ENCODE measurements at places on chromosomes 6 and 20.

DNA sequence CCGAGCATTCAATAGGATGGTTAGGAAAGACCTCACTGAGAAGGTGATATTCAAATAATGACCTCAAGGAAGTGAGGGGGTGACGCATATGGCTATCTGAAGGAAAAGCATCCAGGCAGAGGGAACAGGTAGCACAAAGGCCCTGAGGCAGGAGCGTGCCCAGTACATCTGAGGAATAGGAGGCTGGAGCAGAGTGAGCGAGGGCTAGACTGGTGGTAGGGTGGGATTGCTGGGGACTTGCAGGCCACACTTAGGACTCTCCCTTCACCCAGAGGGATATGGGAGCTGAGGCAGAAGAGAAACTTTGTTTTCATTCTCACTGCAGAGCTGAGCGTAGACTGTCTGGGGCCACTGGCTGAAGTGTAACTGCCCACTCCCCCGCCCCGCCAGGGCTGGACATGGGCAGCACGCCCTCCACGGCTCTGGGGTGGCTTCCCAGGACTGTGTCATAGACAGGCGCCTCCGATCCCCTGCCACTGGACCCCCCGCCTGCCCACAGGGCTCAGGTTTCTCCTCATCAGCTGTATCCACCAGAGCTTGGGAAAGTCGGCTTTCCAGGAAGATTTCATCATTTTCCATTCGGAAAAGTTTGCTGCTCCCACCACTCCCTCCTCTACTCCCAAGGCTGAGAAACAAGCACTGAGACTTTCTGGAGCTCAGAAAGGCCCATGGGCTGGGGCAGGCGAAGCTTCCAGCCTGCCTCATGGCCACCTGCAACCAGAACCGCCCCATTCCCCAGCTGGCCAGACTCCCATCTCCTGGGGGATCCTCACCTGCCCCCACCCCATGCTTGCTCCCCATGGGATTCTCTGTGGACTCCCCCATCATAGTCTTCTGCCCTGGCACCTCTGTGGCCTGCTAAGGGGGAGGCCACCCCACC lies 142.6 kb downstream of the MRPL14 start:
- no peak for DNase-seq

DNA sequence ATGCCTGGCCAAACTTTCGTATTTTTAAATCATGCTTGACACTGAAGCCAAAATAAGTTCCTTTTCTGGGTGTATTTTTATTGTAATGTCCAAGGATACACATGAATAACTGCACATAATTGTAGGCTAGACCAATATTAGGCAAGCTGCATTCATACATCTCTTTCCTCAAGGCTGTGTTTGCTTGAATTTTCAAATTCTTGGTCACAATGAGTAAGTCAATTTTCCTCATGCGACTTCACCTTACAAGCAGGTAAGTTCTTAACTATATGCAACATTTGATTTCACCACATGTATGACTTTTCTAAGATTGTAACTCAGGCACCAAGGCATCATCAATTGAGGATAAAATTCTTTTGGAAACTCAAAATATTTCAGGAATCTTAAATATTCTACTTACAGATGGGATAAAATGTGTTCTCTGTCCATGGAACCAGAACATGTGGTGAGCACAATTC lies 112.4 kb upstream of the ZNF217 start:
- DNase-seq, result no peak

GRCh38 chr6:14456941-14457340 lies 339.4 kb downstream of the CD83 start:
- DNase-seq, result no peak

- no peak for DNase-seq
Measured at GRCh38 chr20:54190217-54190616, 16.4 kb upstream of the CYP24A1 start.

DNA sequence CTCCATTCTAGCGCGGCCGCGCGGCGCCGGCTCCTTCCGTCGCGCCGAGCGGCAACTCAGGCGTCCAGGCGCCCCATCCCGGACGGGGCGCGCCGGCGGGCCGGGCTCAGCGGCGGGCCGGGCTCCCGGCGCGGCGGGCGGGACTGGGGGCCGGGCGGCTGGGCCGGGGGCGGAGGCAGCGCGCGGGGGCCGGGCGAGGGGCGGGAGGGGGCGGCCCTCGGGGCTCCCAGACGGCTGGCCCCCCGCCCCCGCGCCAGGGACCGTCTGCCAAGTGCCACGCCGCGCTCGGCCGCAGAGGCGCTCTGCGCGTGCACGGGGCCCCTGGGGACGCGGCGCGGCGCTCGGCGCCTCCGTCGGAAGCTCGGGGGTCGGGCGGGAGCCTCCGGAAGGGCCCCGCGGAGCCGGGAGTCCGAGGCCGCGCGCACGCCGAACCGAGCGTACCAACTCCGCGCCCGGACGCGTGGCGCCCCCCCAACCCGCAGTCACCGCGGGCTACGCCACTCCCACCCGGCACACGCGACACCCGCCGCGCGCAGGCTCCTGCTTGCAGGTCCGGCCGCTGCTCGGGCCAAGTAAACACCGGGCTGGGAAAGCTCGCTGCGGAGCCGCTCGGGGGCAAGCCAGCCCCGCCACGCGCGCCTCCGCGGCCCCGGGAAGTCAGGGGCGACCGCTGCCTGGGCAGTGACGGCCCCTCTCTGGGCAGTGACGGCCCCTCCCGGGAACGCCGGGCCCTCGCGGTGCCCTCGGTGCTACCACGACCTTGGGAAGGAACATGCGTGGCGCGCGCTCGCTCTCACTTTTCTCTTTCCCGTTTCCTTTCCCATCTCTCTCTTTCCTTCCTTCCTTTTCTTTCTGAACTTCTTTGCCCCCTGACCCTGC lies at the start of gene PREX1:
Gene PREX1 (minus strand): TSS at position 145 of the 879 bp plus-strand sequence. CDS start 139 bp downstream, at position 6.
- no peak for DNase-seq

DNA sequence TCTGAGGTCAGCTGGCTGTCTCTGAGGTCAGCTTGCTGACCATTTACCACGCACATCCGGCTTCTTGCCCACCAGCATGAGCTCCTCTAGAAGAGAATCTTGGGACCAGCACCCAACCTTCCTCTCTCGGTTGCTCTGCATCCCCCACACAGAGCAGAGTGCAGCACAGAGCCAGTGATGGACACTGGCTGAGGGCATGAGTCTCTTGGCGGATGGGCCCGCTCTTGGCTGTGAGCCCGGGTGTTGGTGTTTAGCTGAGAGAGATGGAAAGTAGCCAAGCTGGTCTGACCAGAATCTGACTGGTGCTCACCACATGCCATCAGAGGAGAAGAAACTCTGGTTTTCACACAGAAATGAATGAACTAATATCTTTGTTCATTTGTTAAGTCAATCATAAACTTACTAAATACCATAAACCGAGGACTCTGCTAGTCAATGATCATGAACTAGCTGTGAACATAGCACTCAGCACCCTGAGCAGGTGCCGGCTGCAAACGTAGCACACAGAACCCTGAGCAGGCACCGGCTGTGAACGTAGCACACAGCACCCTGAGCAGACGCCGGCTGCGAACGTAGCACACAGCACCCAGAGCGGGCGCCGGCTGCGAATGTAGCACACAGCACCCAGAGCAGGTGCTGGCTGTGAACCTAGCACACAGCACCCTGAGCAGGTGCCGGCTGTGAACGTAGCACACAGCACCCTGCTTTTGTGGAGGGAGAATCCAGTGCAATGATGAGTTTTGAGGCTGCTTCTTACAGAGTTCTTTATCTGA lies 10.4 kb upstream of the THBS2 start:
- DNase-seq, result no peak

DNA sequence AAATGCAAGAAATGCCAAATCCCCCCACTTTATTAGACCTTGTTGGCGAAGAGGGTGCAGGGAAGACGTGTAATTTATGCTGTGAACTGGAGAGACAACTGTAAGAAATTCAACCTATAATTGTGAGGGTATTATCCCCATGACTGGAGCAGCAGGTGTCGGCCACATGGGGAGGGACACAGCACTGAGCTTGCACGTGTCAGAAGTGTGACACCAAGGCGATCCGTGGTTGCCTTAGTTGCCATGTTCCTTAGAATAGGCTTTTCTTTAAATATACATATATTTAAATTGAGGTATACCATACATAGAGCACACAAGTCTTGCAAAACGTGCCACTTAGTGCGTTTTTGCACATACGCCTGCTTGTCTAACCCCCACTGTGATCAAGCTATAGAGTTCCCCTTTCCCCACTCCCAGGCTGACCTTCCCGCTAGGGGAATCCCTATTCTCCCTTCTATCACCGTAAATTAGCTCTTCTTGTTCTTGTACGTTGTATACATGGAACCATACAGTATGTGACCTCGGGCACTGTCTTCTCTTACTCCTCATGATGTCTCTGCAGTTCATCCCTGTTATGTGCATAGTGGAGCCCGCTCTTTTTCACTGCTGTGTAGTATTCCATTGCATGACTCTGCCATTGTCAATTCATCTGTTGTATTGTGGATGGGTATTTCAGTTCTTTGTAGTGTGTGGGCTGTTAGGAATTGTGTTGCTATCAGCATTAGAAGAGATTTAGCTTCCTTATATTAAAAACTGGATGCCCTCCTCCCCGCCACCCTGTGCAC lies 81.6 kb upstream of the PMEPA1 start:
- no peak for DNase-seq

GRCh38 chr20:4871486-4871885 lies 129.8 kb downstream of the SLC23A2 start:
- DNase-seq, result no peak

DNA sequence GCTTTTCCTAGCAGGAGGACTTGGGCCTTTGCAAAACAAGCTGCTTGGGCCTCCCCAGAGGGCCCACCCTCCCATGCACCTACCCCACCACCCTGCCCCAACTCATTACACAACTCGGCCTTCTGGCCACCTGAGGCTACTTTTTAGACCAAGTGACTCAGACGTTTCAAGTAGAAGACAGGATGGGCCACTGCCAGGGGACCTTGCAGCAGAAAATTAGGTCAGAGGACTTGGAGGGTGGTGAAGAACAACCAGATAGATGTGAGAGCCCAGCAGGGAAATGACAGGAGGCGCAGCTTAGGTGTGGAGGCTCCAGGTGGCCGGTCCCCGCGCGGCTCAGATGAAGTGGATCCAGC lies 1.4 kb downstream of the PPP1R3D start:
- no peak for DNase-seq

DNA sequence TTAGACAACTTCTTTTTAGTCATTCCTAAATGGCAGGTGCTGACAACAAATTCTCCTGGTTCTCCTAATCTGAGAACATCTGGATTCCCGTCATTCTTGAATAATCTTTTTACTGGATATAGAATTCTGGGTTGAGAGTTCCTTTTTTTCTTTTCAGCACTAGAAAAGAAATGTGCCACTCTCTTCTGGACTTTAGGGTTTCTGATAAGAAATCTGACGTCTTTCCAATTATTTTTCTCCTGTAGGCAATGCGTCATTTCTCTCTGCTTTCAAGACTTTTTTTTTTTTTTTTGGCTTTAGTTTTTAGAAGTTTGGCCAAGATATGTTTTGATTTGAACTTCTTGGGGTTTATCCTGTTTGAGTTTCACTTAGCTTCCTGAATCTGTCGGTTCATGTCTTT lies 66.1 kb upstream of the RNF24 start:
- no peak for DNase-seq

DNA sequence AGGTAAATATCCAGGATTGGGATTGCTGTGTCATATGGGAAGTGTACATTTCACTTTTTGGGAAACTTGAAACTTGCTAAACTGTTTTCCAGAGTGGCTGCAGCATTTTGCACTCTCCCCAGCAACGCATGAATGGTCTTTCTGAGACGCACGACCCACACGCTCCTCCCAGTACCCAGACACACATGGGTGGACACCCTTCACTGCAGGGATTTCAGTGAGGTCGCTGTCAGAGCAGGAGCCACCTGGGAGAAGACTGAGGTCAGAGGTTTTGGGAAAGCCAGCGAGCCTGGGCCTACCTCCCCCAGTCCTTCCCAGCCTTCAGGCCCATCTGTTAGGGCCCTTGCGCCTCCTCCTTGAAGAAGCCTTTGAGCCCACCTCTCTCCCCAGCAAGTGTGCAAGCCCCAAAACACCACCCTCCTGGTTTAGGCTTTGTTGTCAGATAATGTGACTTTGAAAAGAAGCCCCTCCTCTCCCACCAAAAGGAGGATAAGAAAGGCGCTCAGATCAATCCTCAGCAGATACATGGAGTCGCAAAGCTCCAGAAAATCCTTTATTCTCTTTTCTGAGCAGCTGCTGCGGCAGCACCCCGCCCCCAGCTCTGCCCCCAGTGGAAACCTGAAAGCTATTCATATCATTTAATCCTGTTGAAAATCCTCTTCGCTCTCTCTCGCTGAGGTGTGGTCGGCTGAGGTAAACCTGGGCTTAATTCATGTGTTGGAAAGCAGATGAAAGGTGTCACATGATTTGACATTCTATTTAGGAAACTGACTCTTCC lies 12.7 kb upstream of the JAG1 start:
- DNase-seq, result no peak

DNA sequence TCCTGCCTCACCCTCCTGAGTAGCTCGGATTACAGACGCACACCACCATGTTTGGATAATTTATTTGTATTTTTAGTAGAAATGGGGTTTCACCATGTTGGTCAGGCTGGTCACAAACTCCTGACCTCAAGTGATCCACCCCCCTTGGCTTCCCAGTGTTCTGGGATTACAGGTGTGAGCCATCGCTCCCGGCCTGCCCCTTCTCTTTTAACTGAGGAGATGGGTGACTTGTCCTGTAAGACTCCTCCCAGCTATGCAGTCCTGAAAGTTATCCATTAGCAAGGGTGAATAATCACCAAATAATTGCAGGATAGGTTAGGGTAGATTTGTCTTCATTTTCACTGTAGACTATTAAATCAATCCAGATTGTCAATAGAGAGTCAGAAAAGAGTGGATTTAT lies 40.5 kb upstream of the JARID2 start:
- no peak for DNase-seq

DNA sequence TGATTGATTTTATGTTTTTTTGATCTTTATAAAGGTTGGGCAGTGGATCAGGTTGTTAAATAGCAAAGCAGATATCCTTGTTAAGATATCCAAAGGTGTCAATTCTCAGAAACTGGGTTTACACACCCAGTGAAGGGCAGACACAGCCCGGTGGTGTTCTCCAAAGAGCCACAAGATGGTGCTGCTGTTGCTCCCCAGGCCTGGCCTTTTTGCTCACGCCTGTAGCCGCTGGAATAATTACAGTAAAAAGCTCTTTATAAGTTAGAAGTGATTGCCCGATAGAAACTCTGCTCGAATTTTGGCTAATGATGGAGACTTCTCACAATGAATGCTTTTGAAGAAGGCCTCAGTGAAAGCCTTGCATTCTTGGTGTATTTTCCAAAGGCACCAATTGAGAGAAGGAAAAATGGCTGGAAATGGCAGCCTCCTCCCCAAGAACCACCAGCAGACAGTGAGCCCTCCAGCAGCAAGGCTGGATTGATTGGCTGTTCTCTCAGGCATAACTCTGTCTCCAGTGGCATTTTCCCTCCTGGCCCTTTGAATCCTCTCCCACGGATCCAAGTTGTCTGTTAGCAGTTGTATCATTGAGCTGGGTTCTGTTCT lies 120.5 kb upstream of the CHD6 start:
- no peak for DNase-seq

GRCh38 chr6:15880262-15880973 lies 217.6 kb upstream of the DTNBP1 start:
- no peak for DNase-seq

- DNase-seq, result no peak
Measured at GRCh38 chr20:16684416-16684815, 45.4 kb upstream of the SNRPB2 start.

DNA sequence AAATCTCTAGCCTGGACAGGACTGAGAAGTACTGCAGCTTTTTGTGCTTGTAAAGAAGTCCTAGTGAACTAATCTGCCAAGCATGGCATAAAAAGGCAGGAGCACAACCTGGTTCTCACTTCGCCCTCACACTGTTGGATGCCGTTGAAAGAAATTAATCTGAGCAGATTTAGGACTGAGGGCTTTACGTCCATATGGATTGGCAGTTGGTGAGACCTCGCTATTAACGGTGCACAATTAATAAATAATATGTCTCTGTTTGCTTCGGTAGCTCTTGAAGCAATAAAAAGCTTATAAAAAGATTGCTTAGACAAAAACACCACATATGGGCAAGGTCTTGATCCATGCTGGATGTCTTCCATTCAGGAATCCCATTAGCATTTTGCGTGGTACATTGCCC lies 185.6 kb upstream of the EPHA7 start:
- no peak for DNase-seq

All from activated naive CD4-positive, alpha-beta T cell (primary cell).